Umbilical cord (tissue), 2 donors: ENCODE measurements at places on chromosomes 5 and 9. TPM values are rescaled to one million over a fixed set of nuclear protein-coding genes. Genes with fewer than 3 reads are reported as not detected.

- no peak for DNase-seq
Observed at GRCh38 chr5:137367951-137368350, 131.2 kb downstream of the SPOCK1 start.

DNA sequence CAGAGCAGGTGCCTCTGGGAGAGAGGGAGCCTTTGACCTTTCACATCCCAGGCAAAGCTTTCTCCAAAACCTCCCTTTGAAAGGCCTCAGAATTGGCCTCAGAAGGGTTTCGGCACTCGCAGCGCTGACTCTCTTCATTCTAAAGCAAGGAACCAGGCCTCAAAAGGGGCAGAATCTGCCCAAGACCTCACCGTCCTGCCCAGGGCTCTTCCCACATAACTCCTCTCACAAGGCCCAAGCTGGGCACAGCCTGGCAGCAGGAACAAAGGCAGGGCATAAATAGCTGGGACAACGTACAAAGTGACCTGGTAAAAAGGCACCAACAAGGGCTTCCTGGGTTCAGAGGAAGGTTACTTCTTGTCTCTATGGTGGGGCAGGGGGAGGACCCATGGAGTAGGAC, 166.3 kb upstream of the FSTL4 start:
- no peak for DNase-seq

DNA sequence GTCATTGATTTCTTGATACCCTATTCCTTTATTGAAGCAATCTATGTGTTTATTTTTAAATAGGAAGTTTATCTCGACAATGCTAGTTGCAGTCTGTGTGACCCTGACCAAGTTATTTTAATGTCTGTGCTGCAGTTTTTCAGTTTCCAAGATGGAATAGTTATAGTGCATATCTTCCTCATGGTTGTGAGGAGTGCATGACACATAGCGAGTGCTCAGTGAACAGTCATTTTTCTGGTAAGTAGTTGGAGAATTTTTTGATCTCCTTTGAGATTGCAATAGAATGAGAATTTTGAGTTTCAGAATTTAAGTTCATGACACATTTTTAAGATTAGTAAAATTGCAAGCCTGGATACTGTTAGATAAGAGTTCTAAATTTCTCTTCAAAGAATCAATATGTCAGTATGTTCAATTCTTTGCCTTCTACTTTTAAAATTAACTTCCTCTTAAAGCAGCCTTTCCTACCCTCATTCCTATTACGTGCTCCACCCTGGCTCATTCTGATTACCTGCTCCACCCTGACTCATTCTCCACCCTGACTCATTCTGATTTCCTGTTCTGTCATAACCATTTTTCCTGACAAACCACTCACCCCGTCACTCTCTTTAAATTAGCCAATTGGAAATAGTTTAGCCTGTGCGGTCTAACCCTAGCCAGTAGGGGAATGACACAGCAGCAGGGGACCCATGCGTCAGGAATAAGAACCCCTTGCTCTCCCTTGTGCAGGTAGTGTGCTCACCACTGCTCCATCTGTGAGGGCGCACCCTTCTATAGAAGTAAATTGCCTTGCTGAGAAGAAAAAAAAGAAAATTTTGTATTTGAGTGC, 30.7 kb downstream of the SPIN1 start:
- no peak for DNase-seq

GRCh38 chr9:87199278-87199677, 252.0 kb upstream of the GAS1 start:
- DNase-seq = no peak

CDC20B gene
- 0.96 TPM for total RNA-seq

- peak; percentile 27 for DNase-seq
Observed at GRCh38 chr5:159310511-159310910, 19.8 kb downstream of the IL12B start.

UGT3A1 gene
- total RNA-seq = 8.7 TPM

DNA sequence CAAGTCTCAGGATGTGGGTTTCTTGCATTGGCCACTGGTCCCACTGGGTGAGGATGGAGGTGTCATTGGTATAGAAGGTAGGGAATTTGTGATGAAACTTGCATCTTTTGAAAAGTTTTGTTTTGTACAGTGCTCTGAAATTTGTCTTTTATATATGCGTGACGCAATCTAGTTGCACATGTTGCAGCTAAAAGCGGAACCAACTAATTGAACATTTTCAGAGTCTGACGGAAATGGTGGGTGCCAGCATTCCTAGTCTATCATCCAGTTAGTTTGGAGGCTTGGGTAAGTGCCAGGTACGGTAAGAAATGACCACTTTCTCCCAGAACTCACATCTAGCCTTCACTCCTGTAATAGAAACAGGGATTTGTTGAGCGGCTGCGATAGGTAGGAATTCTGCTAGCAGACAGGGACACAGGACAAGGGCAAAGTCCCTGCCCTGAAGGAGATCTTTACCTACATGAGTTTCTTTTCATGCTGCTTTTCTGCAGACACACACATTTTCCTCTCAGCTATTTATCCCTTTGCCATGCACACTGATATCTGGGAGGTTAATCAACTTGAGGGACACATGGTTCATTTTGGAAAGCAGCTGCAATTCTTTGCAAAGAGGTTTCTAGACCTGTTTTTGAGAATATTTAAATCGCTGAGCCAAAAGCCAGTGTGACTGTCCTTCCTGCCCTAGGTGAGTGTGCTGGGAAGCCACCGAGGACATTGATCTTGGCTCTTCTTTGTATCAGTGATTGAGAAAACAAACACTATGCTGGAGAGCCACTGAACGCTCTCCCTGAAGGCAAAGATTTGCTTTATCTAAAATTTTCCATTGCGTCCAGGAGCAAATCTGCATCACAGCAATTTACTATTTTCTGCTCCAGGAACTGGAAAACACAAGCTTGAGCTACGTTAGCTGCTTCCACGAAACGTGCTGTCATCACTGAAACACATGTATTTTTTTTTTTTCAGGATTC, 89.7 kb downstream of the DAP start:
- DNase-seq = no peak

DNA sequence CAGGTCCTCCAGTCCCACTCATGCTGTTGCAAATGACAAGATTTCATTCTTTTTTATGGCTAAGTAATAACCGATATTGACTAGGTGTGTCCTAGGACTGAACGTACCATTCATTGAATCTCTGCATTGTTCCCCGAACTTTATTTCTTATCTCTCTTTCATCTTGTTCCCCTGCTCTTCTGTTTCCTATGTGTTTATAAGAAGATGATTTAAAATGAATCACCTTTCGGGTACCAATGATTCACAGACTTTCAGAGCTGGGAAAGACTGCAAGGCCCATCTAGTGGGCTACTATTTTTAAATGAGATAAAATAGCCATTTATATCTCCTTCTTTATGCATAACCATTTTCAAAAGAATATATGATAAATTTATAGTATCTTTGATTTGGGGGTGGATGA, 133.0 kb downstream of the CDH18 start:
- no peak for DNase-seq

GRCh38 chr9:91346644-91347043, 15.1 kb downstream of the AUH start:
- DNase-seq = no peak

AK1 gene
- total RNA-seq = 18.3 TPM
